Naive thymus-derived CD8-positive, alpha-beta T cell (primary cell): ENCODE measurements at places on chromosomes 13 and 19.
A peak's percentile ranks its signal among the peaks of the same experiment; 100 is the strongest.

DNA sequence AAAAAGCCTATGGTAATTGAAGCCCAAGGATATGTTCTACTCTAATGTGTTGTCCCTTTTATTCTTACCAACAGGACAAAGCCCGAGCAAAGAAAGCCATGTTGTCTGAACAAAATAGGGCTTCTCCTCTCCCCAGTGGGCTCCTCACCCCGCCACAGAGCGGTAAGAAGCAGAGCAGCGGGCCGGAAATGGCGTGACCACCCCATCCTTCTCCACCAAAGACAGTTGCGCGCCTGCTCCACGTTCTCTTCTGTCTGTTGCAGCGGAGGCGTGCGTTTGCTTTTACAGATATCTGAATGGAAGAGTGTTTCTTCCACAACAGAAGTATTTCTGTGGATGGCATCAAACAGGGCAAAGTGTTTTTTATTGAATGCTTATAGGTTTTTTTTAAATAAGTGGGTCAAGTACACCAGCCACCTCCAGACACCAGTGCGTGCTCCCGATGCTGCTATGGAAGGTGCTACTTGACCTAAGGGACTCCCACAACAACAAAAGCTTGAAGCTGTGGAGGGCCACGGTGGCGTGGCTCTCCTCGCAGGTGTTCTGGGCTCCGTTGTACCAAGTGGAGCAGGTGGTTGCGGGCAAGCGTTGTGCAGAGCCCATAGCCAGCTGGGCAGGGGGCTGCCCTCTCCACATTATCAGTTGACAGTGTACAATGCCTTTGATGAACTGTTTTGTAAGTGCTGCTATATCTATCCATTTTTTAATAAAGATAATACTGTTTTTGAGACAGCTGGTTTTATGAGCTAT, 12.0 kb downstream of the CCNE1 start:
- no peak for DNase-seq

- DNase-seq = no peak
These were observed 64.9 kb upstream of the HTR2A start for GRCh38 chr13:46961719-46962118.

GRCh38 chr19:7509625-7510024, 6.3 kb upstream of the ZNF358 start:
- no peak for DNase-seq

DNA sequence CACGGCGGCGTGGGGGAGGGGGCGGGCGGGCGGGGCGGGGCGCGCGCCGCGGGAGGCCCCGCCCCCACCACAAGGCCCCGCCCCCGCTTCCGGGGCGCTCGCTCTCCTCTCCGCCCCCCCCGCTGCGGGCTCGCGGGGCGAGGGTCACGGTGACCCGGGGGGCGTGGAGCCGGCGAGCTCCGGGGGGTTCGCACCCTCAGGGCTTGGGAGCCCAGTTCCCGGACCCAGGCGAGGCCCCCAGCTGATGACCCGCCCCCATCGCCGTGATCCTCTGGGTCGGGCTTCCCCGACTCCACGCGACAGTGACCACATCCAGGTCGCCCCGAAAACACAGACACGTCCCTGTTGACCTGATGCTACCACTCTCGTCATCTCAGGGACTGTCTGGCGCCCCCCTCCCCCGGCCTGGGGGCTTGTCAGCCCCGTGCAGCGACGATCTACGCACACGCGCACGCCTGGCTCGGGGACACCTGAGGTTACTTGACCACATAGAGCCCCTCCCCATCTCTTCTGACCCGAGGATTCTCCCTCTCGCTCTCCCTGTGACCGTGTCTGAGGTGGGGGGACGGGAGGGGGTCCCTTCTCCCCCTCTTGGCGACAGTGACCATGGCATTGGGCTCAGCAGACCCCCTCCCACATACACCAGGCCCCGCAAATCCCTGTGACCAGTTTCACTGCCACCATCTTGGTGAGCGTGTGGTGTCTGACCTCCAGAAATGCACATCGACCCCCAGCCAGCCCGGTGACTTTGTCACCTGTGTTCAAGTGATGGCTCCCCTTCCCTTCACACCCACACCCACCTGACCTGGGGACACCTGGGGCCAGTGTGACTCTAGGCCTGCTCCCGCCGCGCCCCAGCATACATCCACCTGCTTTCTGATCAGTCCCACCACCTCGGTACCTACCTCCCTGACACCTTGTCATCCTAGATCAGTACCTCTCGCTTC, 670 bp downstream of the MAP2K7 start:
- peak; percentile 81 for DNase-seq

DNA sequence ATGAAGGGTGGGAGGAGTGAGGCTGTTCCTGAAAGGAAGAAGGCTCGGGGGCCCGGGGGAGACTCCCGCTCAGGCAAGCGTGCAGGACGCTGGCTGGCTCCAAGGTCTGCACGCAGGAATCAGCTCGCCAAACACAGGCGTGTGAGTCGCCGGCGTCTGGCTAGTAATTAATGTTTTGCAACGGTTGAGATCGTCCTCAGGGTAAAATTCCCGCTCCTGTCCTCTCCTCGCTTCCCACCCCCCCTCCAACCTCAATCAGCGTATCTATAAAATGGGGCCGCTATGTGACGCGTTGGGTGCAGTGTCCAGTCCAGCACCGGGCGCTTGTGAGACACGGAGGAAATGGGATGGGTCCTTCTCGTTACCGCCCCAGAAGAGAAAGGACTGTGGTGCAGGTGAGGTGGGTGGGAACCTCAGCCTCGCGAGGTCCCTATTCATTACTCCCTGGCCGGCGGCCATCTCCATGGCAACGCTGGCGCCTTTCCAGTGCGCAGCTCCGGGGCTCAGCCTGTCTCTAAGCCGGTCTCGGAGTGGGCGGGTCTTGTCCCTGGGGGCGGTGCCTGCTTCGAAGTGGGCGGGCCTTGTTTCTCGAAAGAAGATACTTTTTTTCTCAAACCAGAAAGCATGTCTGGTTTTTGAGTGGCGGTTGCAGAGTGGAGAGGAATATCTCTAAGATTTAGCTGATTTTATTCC, 6.5 kb upstream of the ZNF579 start:
- DNase-seq = peak; percentile 88
